ENCODE measurements at places on chromosomes 7 and 10.

- no peak for DNase-seq
Observed at GRCh38 chr10:2464483-2464882, 602.9 kb upstream of the PFKP start.

DNA sequence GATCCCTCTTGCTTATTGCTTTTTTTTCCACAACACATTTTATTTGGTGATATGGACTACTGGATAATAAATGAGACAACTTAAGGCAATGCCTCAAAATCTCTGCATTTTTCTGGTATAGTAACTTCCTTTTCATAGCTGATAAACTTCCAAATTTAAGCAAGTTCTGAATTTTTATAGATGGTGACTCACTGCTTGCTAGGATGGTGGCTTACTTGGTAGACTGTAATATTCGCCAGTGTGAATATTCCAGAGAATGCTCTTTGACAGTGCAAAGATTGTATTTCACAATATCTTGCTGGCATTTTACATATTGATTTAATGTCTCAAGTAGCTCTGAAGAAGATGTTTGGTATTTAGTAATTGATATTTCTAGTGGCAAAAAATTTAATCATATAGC lies 472.4 kb downstream of the TFEC start:
- DNase-seq: no peak

- DNase-seq: no peak
Observed at GRCh38 chr7:25455683-25456251, 227.5 kb upstream of the NPVF start.

DNA sequence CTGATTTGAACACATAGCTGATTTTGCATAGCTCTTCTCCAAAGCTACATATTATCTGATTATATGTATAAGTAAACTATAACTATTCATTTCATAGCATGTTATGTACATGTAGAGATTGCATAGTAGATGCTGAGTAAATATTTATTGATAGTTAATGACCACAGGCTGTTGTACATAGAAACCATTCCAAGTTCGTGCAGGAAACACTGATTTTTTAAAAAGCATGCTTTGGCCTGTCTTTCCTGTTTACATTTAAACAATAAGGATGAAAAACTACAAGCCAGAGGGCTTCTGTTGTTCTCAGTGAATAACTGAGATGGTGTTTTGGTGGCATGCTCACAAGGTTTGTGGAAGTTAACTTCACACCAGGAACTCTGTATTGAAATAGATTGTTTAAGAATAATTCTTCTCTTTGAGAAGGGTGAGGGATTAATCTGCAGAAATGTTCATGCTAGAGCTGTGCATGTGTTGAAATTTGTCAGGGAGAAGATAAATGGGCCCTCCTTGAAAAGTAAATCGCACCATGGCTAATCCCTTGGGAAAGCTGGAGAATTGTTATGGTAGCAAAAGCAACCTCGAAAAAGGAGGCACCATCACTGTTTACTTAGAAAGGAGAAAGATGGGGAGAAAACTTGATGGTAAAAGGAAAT lies 120.2 kb upstream of the SP8 start:
- DNase-seq: no peak

DNA sequence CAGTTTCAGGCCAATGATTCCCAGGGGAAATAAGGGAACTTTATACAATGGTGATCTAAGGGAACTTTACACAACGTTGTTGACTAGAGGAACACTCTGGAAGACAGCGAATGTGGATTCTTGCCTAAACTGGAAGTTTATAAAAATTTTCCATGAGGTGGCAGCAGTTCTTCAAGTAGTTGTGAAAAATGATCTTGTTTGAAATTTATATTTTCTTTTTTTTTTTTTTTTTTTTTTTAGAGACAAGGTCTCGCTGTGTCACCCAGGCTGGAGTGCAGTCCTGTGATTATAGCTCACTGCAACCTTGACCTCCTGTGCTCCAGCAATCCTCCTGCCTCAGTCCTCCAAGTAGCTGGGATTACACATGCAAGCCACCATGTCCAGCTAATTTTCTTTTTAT lies 32.1 kb upstream of the GTF2I start:
- no peak for DNase-seq

DNA sequence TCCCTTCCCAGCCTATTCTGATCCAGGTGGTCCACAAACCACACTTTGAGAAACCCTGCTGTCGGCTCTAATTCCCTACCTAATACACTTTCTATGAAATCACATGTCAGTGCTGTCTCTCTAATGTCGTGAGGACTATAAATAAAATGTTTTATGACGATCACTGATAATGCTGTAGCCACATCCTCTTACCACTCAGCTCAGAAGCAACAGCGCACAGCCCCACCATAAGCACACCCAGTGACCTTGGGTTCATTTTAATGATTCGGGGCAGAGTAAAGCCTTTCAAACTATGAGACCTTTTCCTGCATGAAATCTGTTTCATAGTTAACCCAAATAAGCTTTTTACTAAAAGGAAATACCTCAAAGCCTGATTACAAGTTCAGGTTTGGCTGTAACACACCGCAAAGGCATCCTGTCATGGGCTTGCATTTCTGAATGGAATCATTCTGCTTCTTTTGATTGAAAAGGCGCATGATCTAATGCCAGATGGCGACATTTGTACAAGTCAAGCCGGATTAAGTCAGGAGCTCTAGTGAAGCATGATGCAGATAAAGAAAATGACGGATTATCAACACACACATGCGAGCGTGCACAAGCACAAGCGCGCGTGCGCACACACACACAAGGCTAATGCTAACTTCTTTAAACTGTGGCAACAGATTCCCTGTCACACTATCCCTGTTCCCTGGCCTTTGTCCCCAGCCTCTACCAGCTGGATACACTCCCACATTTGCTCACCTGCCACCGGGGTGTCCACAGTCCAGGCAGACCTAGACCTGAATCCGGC lies 180.5 kb upstream of the PDE1C start:
- peak; percentile 18 for DNase-seq

Measured in right lobe of liver (tissue), 6 donors.